ENCODE measurements at places on chromosomes 12 and 14.

DNA sequence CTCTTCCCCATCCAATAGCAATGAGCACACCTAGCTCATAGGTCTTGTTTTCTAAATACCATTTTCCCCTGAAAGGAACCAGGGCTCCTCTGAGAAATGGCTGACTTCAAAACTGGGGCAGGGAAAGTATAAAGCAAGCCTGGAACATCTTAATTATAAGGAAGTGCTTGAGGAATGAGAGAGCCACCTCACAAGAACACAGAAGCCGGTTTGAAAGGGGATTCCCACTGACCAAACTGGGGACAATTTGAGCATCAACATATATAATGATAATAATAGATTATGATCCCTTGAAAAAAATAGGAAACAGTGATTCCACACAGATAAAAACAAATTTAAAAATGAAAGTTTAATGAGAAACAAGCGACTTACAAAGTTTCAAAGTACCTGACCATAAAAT lies 22.1 kb downstream of the PTGER2 start:
- no peak for DNase-seq

DNA sequence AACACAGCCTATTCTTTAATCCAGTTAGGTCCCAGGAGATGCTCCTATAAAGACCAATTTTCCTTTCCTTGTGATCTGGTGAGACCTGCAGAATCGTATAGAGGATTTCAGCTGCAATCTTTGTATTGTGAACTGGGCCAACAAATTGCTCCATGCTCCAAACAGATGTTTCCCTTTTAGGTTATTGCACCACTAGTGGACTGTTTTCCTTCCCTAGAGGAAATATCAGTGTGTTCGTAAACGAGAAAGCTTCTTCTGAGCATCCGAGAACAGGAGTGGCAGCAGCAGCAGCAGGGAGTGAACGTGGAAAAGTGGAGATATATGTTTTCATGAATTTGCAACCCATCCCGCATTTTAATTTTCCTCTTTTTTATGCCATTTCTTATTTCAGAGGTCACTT lies 344.1 kb upstream of the PDE3A start:
- DNase-seq, result peak; percentile 50

- DNase-seq, result peak; percentile 50
Observed at GRCh38 chr14:96574633-96575632, 72.8 kb downstream of the PAPOLA start.

GRCh38 chr12:69442894-69443293 lies 27.3 kb upstream of the FRS2 start:
- no peak for DNase-seq

DNA sequence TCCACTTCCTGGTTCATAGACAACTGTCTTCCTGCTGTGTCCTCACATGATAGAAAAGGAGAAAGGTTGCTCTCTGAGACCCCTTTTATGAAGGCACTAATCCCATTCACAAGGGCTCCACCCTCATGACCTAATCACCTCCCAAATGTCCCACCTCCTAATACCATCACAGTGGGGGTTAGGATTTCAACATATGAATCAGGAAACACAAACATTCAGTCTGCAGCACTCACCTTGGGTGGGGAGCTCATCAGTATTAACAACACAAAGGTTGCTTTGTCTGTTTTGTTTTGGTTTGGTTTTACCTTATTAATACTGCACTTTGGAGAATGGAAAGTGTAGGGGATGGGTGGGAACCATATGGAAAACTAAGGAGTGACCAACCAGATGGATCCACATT lies 10.5 kb upstream of the SMCO2 start:
- no peak for DNase-seq

GRCh38 chr12:49345051-49345824 lies 1.4 kb upstream of the DNAJC22 start:
- no peak for DNase-seq

- peak; percentile 60 for DNase-seq
Observed at GRCh38 chr12:121925358-121925695, 6.9 kb downstream of the CFAP251 start.

DNA sequence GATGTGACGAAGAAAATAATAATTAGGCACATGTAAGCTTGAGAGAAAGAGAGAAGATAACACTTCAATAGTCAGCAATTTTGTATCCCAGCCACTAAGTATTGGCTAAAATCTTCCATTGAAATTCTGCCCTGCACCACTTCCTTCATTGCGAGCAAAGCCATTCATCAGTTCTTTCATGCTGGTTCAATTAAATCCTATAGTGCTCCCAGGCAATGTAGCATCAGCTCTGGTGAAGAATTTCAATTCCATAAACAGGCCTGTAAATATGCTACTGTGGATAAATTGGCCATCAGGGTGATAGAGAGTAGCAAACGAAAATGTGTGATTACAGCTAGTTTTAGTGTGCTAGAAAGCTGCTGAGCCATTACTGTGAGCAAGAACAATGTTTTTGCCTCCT lies 24.7 kb downstream of the RPL10L start:
- no peak for DNase-seq

DNA sequence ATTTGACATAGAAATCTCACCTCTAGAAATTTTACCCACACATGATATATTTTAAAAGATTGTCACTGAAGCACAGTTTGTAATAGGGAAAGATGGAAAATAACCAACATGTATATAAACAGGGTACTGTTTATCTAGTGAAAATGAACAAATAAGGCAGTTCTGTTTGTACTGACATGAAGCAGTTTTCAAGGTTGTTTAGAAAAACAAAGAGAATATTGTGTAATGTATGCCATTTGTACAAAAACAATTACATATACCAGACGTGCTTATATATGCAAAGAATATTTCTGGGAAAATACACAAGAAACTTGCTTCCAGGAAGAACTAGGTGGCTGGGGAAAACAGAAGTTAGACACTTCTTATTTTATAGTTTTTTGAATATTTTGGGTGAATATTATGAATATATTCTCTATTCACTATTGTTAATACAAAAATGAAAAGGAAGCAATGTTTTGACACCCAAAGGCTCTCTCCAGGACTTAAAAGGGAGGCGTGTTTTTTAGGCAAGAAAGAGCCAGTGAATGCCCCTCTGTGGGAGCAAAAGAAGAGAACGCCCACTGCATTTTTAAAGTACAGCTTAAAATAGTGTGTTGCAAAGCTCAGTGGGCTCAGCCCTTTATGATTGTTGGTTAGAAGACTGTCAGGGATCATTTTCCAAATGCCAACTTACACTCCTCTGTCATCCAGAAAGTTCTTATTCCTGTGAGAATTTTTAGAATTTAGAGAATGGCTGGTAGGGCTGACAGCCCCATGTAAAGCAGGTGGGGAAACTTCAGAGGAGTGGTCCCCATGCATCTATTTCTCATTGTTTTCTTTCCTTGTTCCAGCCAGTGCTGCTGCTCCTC lies 59.6 kb upstream of the FERMT2 start:
- DNase-seq, result no peak

- no peak for DNase-seq
Observed at GRCh38 chr12:5210179-5210922, 166.7 kb downstream of the KCNA5 start.

- DNase-seq, result no peak
Observed at GRCh38 chr12:50750366-50750765, 13.5 kb upstream of the ATF1 start.

DNA sequence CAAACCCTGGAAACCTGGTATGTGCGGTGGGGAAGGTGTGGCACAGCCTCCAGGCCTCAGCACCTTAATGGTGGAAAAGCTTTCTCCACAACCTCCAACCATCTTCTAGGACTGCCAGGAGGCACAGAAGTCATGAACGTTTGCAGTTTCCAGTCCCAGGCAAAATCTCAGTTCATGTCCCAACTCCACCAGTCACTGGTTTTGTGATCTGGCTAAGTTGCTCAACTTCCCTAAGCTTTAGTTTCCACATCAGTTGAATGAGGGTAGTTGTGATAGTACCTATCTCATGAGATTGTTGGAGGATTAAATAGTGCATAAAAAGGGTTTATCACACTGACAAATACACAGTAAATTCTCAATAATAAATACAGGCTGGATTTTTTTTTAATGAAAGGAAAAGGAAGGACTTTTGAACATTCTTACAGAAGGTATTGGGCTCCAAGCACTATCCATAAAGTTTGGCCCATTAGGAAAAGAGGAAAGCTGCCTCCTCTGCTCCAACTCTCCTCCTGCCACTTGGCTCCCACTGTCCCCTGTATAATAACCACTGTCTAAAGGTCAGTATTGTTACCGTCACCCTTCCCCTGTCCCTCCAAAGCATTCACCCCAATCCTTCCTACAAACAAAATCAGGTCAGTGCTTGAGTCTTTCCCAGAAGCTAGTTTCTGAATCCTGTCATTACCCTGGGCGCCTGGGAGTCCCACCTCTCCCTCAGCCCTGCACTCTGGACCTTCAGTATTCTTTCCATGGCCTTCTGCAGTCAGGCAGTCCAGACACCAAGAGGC lies 6.3 kb downstream of the PCK2 start:
- DNase-seq, result no peak

DNA sequence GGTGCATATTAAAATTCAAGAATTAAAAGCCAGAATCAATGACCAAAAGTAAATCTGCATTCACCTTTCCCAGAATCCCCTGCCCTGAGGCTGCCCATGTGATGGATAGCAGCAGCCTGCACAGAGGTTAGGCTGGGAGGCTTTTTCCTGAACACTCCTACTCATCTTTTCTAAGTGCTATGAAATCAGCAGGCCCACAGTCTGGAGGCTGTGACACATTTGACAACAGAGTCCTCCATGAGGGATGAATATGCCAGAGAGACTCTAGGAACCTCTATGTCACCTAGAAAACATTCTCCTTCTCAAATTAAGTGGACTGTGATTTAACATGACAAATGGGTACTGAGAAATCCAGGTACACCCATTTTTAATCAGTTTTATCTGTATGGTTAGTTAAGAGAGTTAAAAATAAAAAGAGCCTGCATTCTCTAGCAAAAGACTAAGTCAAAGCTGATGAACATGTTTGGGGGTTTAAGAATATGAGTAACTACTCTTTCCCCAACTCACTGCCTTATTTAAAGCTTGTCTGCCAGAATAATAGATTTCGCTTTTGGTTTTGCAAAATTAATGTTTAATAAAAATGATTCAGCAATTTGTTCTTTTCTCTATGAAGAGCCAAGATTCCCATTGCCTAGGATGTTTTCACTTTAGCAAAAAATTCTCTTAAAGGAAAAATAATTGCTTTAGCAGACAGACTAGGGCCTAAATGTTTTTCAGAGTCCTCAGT lies 115.0 kb downstream of the RTN1 start:
- no peak for DNase-seq

DNA sequence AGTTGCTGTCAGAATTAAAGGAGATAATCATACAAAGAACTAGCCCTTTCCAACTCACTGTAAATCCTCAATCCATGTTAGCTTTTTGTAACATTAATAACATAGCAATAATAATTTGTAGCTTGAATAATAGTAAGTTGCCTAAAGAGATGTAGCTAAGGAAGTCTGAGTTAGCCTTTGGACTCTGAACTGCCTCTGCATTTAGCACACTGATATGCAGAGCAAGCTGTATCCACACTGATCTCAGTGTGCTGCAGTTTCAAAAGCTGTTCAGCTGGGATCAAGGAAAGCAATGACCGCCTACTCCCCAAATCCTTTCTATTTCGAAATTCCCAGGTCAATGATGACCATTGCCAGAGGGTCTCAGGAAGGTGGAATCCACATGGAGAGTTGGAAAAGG lies 99.3 kb upstream of the IFNG-AS1 start:
- DNase-seq, result no peak

GRCh38 chr14:32609388-32609787 lies 280.3 kb downstream of the AKAP6 start:
- DNase-seq, result no peak

DNA sequence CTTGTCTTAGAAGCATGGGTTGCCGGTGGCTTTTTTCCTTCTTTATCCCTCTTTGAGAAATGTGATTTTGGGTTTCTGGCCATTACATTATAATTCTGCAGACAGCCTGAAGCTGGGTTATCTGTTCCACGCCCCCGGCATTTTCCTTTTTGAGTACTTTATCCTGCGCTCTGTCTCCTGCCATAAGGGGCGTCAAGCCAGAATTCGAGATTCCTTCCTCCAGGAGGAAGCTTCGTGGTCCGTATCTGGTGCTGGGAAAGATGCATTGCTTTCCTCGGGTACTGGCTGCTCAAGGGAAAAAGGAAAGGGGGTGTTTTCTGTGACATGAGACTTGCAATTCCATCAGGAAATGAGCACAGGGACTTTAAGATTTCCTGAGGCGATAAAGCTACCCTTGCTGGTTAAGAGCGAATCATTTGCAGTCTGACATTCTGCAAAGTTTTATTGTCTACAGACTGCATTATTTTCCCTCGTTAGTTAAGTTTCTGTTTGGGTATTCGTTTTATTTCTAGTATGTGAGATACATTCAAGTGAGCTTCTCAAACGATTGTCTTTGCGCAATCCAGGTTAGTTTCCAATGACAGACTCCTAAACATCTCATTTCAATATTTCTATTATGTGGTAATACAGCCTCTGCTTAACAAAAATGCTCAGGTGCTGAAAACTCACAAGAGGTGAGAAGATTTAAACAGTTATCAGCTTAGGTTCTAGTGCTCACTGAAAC lies 694 bp downstream of the AKAP5 start:
- peak; percentile 29 for DNase-seq

DNA sequence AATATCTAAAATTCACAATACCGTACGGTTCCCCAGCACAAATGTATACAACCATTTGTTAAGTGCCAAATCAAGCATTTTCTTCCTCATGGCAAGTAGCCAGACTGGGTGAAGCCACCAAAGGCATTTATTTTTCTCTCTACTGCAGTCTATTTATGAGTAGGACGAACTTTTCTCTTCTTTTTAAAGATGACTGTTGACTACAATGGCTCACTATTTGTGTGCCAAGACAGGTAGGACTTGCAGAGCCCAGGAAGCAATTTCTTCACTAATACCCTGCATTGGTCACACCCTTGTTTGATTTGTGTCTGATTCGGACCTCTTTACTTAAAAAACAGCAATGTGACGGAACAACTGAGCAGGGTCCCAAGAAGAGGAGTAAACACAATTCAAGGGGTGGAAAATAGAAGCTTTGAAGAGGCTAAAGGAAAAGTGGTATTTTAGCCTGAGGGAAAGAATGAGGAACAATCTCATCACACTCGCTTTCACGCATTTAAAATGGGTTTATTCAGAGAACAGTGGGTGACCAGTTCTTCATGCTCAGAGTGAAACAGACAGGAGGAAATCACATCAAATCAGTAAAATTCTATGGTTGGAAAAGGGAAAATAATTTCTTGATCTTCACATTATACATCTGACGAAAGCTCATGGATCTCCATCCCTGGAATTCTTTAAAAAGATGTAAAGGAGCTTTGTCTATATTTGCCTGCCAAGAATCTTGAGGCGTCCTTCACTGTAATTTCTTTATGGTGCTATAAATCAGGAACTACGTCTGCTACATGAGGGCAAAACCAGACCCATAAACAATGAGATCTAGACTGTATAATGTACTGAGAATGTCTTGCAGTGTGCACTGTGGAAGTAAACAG lies 183.8 kb downstream of the PPM1H start:
- DNase-seq, result no peak

GRCh38 chr14:51386411-51386810 lies 146.4 kb downstream of the TMX1 start:
- DNase-seq, result no peak

- DNase-seq, result no peak
Observed at GRCh38 chr14:31024577-31025366, 677 bp upstream of the AP4S1 start.

GRCh38 chr14:55249423-55249822 lies 21.8 kb upstream of the FBXO34 start:
- DNase-seq, result no peak

GRCh38 chr14:56676042-56676441 lies 96.4 kb downstream of the TMEM260 start:
- no peak for DNase-seq

GRCh38 chr12:124388679-124389137 lies 93.8 kb downstream of the RFLNA start:
- DNase-seq, result peak; percentile 59

Measured in fibroblast of skin of left quadriceps (primary cell).